CD4-positive, alpha-beta T cell treated with Interleukin-15 for 1 hour (primary cell): ENCODE measurements at places on chromosomes 1 and 21.

DNA sequence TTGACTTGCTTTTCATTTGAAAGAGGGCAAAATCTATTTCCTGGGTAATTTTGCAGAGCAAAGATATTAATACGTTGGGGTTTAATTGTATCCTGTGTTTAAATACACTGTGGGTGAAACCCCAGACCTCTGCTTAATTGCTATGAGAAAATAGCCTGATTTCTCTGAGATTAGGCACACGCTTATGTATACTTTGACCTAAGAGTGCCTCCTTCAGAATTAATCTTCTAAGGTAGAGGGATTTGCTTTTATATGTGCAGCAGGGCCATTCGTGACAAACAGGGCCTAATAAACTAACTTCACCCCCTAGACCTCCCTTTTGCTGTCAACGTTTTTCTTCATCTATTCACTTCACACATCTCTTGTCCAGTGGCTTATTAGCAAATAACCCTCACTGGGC lies 216.9 kb upstream of the ADGRL2 start:
- DNase-seq = no peak

- no peak for DNase-seq
Observed at GRCh38 chr1:115757326-115757725, 11.2 kb downstream of the CASQ2 start.

DNA sequence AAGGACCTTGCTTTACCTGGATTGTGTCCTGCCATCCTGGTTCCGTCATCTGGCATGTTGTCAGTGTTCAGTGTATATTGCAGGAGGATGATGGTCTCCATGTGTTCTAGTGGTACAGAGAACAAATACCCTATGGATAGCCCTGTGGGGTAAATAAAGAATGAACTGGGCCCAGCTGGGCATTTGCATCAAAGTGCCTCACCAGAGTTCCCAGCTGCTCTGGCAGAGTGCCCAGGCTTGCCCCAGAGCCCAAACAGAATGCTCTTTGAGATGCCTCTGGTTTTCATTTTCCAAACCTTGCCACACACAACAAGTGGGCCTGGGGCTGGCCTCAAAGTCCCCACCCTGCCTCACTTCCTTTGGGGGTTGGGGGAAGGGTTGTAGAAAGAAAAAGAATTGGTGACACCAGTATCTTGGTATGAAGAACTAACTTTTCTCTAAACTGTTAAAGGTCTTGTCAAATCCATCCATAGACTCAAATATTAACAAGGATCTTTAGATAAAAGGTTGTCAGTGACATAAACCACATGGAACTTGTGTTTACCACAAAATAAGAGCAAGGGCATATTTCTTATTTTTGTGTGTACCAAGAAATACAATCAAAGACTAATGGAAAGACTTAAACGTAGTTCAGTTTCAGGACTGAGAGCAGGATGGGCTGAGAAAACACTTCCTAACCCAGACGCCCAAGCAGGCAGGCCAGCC lies 82.2 kb downstream of the LMO4 start:
- DNase-seq = no peak

DNA sequence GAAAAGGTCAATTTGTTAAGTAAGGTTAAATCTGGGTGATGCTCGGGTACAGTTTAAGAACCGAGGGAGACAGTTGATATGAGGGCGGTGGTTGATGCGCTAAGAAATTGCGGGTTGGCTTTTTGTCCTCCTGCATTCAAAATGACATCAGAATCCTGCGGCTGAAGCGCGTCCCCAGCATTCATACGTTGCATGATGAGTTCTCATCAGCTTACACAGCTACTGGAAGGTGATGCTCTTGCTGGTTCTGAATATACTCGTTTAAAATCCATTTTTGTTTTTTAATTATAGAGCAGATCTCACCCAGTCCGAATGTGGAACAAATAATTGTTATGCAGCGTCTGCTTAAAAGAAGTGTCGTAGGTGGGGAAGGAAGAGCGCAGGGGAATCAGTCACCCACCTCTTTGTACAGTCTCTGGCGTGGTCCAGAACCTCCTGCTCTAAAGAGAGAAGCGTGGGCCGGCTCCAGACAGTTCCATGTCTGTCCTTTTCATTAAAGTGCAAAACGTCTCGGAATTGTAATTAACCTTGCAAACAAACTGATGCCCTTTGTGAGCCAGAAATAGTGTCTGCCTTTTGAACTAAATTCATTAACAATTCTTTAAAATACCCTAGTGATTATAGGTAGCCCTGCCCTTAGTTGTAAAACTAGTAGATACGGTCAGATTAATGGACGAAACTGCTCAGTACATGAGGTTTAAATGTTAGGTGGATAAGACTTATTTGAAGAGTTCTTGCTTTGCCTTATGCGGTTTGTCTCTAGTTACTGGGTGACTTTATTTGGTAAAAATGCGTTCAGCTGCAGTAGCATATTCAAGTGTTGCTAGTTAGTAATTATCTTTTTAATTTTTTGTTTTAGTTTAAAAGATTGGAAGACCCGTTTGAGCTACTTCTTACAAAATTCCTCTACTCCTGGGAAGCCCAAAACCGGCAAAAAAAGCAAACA lies 741 bp downstream of the RGS2 start:
- DNase-seq = peak; percentile 45

GRCh38 chr1:218851586-218851985 lies 322.1 kb upstream of the LYPLAL1 start:
- no peak for DNase-seq

DNA sequence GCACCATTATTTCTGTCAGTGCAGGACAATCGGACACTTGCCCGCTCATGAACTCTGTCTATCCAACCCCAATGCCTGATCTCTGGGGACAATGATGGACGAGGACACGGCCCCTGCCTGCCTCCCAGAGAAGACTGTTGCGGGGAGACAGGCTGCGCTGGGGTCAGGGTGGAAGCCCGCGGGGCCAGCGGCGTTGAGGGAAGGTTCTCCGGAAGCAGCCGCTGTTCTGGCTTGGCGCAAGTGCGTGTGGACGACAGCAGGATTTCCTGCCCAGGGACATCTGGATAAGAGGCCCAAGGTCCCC lies 18.8 kb downstream of the RHBG start:
- DNase-seq = no peak

GRCh38 chr1:162139211-162139610 lies 69.7 kb downstream of the NOS1AP start:
- DNase-seq = no peak
